ENCODE measurements at places on chromosomes 6 and 20. TPM values are rescaled to one million over a fixed set of nuclear protein-coding genes. Genes with fewer than 3 reads are reported as not detected.

- no peak overlapping the region for H3K27ac ChIP-seq
- H3K27me3 ChIP-seq: peaks cover 52% of the 10 kb centered on the region
- peaks cover 5% of the 10 kb centered on the region for H3K4me1 ChIP-seq
Observed at GRCh38 chr6:163738725-163739407, 324.3 kb downstream of the QKI start.

DNA sequence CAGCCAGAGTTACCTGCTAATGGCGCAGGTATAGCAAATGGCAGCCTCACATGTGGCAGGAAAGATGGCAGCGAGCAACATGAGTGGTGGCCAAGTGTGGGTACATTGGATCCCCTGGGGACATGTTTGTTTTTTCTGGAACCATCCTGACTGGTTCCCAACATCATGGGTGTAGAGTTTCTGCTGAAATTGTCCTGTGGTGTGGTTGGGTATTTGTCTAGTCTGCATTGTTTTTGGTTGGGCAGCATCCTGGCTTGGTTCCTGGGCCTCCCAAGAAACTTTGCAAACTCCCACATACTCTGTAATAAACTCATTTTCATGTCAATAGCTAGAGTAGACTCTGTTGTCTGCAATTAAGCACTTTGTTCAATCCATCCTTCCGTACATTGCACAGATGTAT, 282.6 kb downstream of the CDC5L start:
- no peak overlapping the region for H3K4me3 ChIP-seq
- no peaks in the 10 kb centered on the region for H3K36me3 ChIP-seq
- peaks cover 23% of the 10 kb centered on the region for H3K27me3 ChIP-seq
- no peak overlapping the region for H3K27ac ChIP-seq
- H3K4me1 ChIP-seq: no peaks in the 10 kb centered on the region
- DNase-seq: no peak

The TNFRSF21 gene
- 1.3 TPM for polyA plus RNA-seq

- no peaks in the 10 kb centered on the region for H3K4me1 ChIP-seq
- H3K27me3 ChIP-seq: peaks cover 4% of the 10 kb centered on the region
- no peak overlapping the region for H3K4me3 ChIP-seq
- no peaks in the 10 kb centered on the region for H3K36me3 ChIP-seq
- DNase-seq: no peak
Observed at GRCh38 chr6:43934183-43934802, 164.3 kb downstream of the VEGFA start.

DNA sequence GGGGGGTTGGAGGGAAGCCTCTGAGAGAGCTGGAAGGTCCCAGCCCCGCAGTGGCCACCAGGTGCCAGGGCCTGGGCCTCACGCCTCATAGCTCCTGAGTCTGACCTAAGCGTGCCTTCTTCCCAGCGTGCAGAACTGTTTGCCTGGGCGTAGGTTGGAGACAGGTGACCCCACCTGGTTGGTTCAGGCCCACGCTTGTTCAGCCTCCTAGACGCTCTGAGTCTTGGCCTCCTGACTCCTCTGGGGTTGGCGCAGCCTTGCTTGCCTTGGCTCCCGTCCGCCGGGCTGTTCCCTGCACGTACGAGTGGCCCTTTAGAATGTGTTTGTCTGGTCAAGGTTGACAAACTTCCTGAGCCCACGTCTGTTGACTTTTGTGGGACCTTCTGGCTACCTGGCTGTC, 70.8 kb downstream of the EYA2 start:
- H3K36me3 ChIP-seq: no peaks in the 10 kb centered on the region
- no peaks in the 10 kb centered on the region for H3K4me1 ChIP-seq
- peaks cover 15% of the 10 kb centered on the region for H3K27me3 ChIP-seq
- no peak for DNase-seq

- peak overlapping the region; percentile 95 for H3K4me3 ChIP-seq
- H3K27ac ChIP-seq: peak overlapping the region; percentile 91
- H3K36me3 ChIP-seq: no peaks in the 10 kb centered on the region
- no peak for DNase-seq
- peaks cover 31% of the 10 kb centered on the region for H3K4me1 ChIP-seq
- peaks cover 25% of the 10 kb centered on the region for H3K27me3 ChIP-seq
Observed at GRCh38 chr6:7260291-7261031, 52.5 kb downstream of the SSR1 start.

DNA sequence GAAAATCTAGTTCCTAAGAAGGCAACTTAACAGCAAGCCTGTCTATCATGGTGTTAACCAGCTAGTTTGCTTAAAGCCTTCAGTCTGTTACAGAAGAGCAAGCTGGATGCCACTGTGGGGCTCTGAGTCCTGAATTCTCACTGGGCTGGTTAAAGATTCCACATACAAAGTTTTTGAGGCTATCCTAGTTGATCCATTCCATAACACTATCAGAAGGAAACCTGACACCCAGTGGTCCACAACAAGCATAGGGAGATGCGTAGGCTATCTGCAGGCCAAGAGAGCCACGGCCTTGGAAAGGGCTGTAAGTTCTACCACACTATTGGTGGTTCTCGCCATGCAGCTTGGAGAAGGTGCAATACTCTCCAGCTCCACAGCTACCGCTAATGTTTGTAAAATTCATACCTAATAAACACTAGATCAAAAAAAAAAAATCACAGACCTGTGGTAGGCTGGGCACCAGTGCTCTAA, 420 bp upstream of the MCCD1 start:
- DNase-seq: no peak
- H3K27ac ChIP-seq: peak overlapping the region; percentile 53
- no peak overlapping the region for H3K4me3 ChIP-seq
- peaks cover 6% of the 10 kb centered on the region for H3K36me3 ChIP-seq
- H3K4me1 ChIP-seq: peaks cover 2% of the 10 kb centered on the region

DNA sequence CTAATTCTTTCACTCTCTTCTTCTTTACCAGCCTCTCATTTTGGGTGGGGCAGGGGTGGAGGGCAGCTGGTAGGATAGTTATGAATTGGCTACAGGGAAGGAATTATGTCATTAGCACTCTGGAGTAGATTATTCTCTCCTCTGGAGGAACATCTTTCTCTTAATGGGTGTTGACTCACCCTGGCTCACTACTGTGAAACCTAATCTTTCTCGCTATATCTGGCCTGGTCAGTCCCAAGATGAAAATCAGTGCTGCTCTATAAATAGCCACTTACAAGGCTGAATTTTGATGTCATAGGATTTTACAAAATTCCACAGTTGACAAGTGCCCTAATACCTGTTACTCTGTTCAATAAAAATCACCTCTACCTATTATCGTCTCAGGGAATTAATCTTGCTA, 151.3 kb downstream of the COL9A1 start:
- peaks cover 56% of the 10 kb centered on the region for H3K36me3 ChIP-seq
- H3K4me1 ChIP-seq: no peaks in the 10 kb centered on the region
- no peak overlapping the region for H3K27ac ChIP-seq
- no peaks in the 10 kb centered on the region for H3K27me3 ChIP-seq

- no peak for DNase-seq
- H3K4me3 ChIP-seq: no peak overlapping the region
- no peak overlapping the region for H3K27ac ChIP-seq
- H3K36me3 ChIP-seq: peaks cover 8% of the 10 kb centered on the region
- no peaks in the 10 kb centered on the region for H3K27me3 ChIP-seq
- H3K4me1 ChIP-seq: no peaks in the 10 kb centered on the region
Observed at GRCh38 chr20:39433466-39433865, 471.3 kb downstream of the DHX35 start.

The HLA-DQB1 gene
- polyA plus RNA-seq: 1,341 TPM

GRCh38 chr6:157461000-157461915, 80.3 kb downstream of the ZDHHC14 start:
- peaks cover 80% of the 10 kb centered on the region for H3K4me1 ChIP-seq
- H3K27ac ChIP-seq: peak overlapping the region; percentile 0
- peak; percentile 67 for DNase-seq
- H3K27me3 ChIP-seq: no peaks in the 10 kb centered on the region

The TCF15 gene
- not detected for polyA plus RNA-seq

The RIPPLY2 gene
- polyA plus RNA-seq: not detected

- H3K4me3 ChIP-seq: peak overlapping the region; percentile 0
- H3K36me3 ChIP-seq: no peaks in the 10 kb centered on the region
- H3K4me1 ChIP-seq: no peaks in the 10 kb centered on the region
- DNase-seq: no peak
- no peaks in the 10 kb centered on the region for H3K27me3 ChIP-seq
- no peak overlapping the region for H3K27ac ChIP-seq
Observed at GRCh38 chr6:44702292-44702691, 314.8 kb downstream of the CDC5L start.

The VNN1 gene
- polyA plus RNA-seq: not detected

GRCh38 chr6:1987640-1988039, 257.8 kb downstream of the GMDS start:
- DNase-seq: no peak
- no peaks in the 10 kb centered on the region for H3K4me1 ChIP-seq
- peaks cover 7% of the 10 kb centered on the region for H3K36me3 ChIP-seq
- H3K27ac ChIP-seq: no peak overlapping the region

The PDRG1 gene
- polyA plus RNA-seq: 16.3 TPM

The UBE2C gene
- not detected for polyA plus RNA-seq

The ELOVL4 gene
- polyA plus RNA-seq: not detected

The ZNF831 gene
- 2.5 TPM for polyA plus RNA-seq

DNA sequence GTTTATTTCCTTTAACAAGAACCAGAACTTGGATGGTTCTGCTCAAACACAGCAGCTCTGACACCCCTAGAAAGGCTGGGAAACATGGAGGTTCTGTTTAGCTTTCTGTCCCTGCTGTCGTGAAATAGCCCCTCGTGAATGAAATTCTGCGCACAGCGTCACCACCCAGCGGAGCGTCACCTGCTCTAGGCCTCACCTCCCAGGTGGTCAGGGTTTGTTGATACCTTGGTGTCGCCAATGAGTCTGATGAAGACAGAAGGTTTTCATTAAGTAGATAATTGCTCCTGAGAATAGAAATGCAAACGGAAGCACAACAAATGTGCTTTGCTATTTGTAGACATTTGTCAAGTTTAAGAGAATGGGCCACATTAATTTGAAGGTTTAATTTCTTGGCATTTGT, 135.1 kb downstream of the EDN3 start:
- H3K27ac ChIP-seq: no peak overlapping the region
- H3K4me1 ChIP-seq: no peaks in the 10 kb centered on the region
- H3K27me3 ChIP-seq: peaks cover 17% of the 10 kb centered on the region
- no peaks in the 10 kb centered on the region for H3K36me3 ChIP-seq
- no peak for DNase-seq

DNA sequence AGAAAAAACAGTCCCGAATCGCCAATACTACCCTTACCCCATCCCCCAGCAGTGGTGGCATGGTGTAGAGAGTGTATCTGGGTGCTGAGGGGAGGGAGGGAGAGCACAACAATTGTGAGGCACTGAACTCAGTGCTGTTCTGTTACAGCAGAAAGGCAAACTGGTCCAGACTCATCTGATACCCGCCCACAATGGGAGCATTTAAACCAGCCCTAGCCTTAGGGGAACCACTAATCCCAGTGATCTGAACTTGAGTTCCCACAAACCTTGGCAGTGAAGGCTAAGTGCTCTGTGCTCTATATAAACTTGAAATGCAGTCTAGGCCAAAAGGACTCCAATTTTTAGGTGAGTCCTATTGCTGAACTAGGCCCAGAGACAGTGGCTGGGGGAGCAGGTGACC, 666.4 kb upstream of the PTCHD4 start:
- no peaks in the 10 kb centered on the region for H3K4me1 ChIP-seq
- no peaks in the 10 kb centered on the region for H3K36me3 ChIP-seq
- no peak overlapping the region for H3K27ac ChIP-seq
- DNase-seq: no peak
- no peaks in the 10 kb centered on the region for H3K27me3 ChIP-seq
- H3K4me3 ChIP-seq: no peak overlapping the region

GRCh38 chr6:5394280-5394679, 133.0 kb downstream of the FARS2 start:
- no peak overlapping the region for H3K4me3 ChIP-seq
- no peak for DNase-seq
- no peak overlapping the region for H3K27ac ChIP-seq

DNA sequence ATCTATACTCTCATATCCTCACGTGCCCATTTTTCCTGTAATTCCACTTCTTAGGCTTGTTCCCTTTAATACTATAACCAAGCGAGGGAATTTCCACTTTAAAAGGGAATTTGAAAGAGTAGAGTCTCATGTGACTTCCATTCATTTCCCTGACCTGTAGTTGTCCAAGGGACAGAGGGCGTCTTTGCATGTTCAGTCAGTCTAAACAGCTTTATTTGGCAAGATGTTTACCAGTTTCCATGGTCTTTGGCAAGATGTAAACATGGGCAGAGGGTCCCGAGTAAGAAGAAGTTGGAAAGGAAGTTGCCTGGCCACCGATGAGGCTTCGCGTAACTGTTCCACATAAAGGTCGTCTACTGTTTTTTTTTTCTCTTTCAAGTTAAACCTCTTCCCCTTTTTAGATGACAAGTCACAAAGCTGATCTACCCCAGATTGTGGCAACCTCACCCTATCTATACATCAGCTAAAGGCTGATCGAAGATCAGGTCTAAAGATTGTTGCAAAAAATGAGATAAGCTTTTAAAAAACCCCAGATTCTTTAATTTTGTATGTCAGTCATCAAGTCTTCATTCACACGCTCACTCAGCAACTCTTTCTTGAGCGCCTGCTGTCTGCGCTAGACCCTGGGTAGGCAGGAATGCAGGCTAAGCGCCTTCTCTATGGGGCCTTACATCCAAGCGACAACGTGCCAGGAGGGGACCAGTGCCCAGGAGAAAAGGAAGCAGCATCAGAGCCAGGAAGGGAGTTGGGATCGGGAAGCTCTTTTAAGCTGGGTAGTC, 31.7 kb upstream of the CCR6 start:
- no peaks in the 10 kb centered on the region for H3K36me3 ChIP-seq
- peaks cover 56% of the 10 kb centered on the region for H3K4me1 ChIP-seq
- H3K4me3 ChIP-seq: peak overlapping the region; percentile 96
- H3K27ac ChIP-seq: peak overlapping the region; percentile 99
- peak; percentile 77 for DNase-seq

Measured in naive B cell (primary cell).